ENCODE measurements at places on chromosomes 1 and 21. TPM values are rescaled to one million over a fixed set of nuclear protein-coding genes. Genes with fewer than 3 reads are reported as not detected.

GSTM1 gene
- not detected for total RNA-seq

DNA sequence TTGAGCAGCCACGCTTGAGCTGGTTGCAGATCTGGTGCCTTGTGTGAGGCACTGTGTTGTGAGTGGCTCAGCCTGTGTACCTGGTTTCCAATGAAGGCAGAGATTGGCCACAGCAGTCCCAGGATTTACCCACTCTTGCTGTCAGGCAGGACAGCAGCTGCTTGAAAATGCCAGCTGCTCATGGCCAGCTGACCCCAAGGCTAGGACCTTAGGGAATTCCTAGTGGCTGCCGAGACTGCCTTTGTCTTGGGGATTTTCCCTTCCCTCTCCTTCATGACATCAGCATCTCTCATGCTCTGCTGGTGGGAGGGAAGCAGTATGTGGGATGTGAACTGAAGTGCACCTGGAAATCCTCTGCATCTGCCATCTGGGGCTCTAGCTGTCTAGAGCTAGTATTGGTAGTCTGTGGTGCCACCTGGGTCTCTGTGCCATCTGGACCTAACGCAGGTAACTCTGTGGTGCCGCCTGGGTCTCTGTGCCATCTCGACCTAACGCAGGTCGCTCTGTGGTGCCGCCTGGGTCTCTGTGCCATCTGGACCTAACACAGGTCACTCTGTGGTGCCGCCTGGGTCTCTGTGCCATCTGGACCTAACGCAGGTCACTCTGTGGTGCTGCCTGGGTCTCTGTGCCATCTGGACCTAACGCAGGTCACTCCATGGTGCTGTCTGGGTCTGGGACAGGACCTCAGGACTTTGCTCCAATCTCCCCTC, 3.8 kb upstream of the LRRC47 start:
- no peak for DNase-seq

- no peak for DNase-seq
Measured at GRCh38 chr1:175133673-175134435, 58.7 kb downstream of the KIAA0040 start.

DNA sequence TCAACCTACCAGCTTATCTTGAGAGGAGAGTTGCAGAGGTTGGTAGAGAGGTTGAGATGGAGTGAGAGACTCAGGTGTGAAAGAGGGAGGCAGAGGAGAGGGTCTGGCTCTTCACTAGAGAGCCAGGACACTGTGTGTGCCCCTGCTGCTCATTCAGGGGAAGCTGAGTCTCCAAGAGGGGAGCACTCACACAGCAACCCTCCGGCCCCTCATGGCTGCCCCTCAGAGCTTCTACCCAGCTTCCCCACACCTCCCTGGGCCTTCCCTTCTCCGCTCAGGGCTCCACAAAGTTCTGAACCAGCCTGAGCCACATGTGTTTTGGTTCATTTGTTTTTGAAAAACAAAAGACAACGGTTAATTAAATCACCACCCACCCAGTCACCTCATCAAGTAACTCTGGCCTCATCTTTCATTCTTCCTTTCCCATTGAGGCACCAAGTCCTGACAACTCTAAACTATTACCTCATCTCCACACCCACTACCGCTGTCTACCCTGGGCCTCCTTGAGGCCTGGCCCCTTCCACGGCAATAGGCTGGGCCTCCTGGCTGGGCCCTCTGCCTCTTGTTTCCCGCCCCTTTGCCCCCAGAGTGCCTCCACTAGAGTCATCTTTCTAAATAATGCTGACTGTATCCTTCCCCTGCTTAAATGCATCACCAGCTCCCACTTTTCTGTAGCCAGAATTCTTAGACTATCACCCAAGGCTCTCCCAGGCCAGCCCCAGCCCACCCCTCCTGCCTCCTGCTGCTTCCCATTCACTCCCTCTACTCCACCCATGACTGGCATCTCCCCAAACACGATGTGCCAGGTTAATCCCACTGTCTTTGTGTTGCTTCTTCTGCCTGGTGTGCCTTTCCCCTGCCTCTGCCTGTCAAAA, 33.0 kb downstream of the TNNT2 start:
- DNase-seq: no peak

GRCh38 chr21:16176570-16176969, 446.8 kb downstream of the USP25 start:
- no peak for DNase-seq

- DNase-seq: no peak
Measured at GRCh38 chr1:43774359-43774758, 67.0 kb downstream of the ST3GAL3 start.

TMEM125 gene
- total RNA-seq: 30.1 TPM

HSPA13 gene
- 19.7 TPM for total RNA-seq

DNA sequence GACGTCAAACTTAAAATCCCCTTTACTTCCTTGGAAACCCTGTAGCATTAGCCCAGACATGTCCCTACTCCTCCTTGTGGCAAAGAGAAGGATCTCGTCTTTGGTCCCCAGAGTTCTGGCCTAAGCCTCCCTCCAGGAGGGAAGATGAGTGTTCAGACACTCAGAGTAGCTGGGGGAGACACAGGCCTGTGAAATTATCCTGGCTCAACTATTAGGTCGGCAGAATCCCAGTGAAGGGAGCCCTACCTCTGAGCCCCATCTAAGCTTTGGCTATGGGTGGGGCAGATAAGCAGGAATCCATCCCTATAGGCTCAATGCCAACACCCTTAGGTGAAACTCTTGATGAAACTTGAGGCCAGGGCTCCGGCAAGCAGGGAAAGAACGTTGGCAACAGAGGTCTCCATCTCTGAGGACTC, 1.7 kb upstream of the SFN start:
- DNase-seq: no peak

- DNase-seq: no peak
Measured at GRCh38 chr1:95340061-95340460, 106.1 kb downstream of the RWDD3 start.

GRCh38 chr1:27109103-27109822, 45.7 kb downstream of the SLC9A1 start:
- DNase-seq: no peak
